ENCODE measurements at places on chromosomes 13 and 19.

- DNase-seq, result no peak
These were observed 22.1 kb downstream of the ADGRL1 start for GRCh38 chr19:14183741-14184350.

GRCh38 chr19:19145684-19146608 lies 7.7 kb upstream of the TMEM161A start:
- DNase-seq, result peak; percentile 41

DNA sequence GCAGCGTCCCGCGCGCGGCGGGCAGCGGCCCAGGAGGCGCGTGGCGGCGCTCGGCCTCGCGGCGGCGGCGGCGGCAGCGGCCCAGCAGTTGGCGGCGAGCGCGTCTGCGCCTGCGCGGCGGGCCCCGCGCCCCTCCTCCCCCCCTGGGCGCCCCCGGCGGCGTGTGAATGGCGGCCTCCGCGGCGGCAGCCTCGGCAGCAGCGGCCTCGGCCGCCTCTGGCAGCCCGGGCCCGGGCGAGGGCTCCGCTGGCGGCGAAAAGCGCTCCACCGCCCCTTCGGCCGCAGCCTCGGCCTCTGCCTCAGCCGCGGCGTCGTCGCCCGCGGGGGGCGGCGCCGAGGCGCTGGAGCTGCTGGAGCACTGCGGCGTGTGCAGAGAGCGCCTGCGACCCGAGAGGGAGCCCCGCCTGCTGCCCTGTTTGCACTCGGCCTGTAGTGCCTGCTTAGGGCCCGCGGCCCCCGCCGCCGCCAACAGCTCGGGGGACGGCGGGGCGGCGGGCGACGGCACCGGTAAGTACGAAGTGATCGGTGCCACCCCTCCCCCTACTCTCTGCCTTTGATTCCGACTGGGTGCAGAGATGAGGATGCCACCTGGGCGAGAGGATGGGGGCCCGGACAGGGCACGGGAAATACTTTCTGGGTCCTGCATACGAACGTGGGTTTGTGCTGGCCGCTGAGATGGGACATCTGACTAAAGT lies 874 bp downstream of the TRIM28 start:
- peak; percentile 35 for DNase-seq

- DNase-seq, result no peak
These were observed 9.6 kb upstream of the BBC3 start for GRCh38 chr19:47240556-47240955.

DNA sequence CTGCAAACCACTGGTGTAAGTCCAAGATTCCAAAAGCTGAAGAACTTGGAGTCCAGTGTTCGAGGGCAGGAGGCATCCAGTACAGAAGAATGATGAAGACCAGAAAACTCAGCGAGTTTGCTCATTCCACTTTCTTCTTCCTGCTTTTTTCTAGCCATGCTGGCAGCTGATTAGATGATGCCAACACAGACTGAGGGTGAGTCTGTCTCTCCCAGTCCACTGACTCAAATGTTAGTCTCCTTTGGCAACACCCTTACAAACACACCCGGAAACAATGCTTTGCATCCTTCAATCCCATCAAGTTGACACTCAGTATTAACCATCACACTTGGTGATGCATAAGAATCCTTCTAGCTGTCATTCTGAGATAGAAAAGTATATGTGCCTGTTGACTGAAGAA lies 1504.6 kb downstream of the EFNB2 start:
- no peak for DNase-seq

DNA sequence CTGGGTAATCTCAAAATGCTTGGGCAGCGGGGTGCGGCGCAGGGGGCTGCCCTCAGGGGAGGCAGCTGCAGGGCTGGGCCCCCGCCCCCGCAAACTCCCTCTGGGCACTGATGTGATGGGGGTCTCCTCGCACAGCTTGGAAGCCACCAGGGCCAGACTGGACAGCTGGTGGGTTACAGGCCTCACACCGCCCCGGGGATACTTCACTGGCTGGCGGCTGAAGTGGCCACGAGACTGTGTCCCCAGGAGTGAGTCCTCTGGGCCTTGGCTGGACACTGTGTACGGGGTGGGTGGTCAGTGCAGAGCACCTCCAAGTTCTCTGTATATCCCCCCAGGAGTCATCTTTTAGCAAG lies 2.0 kb upstream of the LPAR2 start:
- no peak for DNase-seq

GRCh38 chr13:69857183-69857821 lies 250.3 kb upstream of the ATXN8OS start:
- no peak for DNase-seq

DNA sequence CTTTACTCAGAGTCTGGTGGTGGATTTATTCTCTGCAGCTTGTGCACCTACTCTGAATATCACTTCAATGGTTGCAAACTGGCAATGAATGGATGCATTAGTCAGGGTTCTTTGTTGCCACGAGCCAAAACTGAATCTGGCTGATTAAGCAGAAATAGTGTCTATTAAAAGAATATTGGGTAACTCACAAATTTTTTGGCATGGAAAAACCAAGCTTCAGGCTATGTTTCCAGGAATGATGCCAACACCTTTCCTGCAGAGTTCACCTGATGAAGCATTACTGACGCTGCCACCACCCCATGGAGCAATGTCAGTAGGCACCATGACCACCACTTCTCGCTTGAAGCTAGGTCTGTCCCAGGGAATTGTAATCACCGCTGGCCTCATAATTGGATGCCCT lies 597.8 kb upstream of the SLC10A2 start:
- no peak for DNase-seq

- DNase-seq, result no peak
These were observed 96.1 kb upstream of the UQCRFS1 start for GRCh38 chr19:29308977-29309590.

DNA sequence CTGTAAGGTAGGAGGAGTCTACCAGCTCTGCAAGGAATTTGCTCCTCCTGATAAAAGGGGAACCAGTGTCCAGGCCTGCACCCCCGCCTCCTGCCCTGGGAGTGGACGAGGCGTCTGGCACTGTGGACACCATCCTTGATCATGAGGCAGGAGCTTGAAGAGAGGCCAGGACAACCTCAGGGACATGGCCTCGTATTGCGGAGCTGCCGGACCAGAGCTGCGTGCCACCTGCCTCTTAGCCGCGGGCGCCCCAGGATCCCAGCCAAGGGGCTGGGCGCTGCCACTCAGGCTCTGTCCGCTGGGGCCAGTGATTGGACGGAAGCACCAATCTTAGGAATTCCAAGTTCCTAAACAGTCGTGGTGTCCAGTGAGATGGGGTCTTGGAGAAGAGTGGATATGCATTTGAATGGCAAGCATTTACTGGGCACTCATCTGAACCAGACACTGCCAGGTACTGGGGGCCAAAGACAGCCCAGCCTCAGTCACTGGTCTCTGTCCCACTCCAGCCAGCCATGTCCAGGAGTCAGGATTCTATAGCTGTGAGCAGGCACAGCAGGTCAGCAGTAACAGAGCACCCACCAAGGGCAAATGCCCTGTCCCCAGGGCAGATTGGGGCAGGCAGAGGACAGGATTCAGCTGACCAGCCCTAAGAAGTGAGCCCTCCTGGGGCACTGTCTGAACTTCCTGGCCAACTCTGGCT lies 39.1 kb upstream of the ANKRD10 start:
- no peak for DNase-seq

GRCh38 chr13:67062160-67062559 lies 168.0 kb downstream of the PCDH9 start:
- DNase-seq, result no peak

- no peak for DNase-seq
These were observed 203.1 kb downstream of the TM9SF2 start for GRCh38 chr13:99704390-99704789.

DNA sequence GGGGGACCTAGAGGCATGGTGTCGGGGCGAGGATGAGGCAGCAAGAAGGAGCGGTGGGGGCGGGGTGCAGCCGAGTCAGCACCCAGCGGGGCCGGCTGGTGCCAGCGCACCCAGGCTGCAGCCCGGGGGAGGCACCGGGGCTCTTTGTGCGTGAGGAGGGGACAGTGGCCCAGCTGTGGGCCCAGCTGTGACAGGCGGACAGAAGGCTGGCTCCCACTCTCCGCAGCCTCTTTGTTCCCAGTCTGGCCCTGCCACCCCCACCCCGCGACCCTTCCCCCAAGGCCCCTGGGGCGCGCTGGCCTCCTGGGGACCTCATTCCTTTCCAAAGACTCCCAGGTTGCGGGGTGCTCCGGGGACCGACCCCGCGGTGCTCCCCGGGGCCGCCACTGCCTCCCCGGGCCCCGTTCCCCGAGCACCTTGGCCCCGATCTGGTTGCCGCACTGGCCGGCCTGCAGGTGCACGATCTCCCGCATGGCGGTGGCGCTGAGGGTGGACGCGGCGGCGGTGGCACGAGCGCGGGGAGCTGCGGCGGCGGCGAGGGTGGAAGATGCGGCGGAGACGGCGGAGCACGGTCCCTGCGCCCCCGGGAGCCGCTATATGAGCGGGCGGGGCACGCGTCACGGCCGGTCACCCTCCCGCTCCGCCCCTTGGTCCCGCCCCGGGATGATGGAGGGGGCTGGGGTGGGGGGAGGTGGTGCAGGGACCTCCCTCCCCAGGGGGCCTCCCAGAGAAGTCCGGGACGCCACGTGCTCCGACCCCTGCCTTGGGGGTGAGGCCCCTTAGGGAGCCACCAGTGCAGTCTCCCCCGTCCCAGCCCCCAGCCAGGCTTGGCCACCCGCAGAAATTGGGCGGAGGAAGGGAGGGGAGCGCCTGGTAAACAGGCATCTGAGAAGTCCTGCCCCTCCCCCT lies at the start of gene TUBB4A:
TSS of gene TUBB4A (minus strand) at position 570 of the 909 bp plus-strand sequence. CDS start at position 473, 97 bp downstream.
- no peak for DNase-seq

DNA sequence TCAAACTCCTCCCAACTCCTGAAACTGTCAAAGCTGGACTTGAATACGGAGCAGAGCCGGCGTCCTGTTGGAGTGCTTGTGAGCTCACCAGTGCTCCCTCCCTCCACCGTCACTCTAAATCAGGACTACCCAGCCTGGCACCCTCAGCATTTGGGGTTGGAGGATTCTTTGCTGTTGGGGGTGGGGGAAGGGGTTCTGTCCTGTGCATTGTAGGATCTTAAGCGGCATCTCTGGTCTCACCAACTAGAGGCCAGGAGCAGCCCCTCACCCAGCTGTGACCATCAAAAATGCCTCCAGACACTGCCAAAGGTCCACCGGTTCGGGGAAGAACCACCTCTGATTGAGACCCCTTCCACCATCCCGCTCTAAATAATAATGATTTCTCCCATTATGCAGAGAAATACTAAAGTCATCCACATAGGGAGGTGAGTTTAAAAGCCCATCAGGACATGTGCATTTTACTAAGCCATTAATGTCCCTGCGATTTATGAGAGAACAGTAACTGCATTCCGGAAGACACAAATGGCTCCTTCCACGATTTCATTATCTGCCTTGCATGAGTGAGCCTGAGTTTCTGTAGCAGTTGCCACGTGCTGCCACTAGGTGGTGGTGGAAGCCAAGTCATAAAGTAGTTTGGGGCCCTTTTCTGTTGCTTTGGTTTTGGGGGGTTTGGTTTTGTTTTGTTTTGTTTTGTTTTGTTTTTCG lies 16.1 kb upstream of the USP29 start:
- peak; percentile 45 for DNase-seq

GRCh38 chr19:29062475-29063435 lies 150.2 kb downstream of the UQCRFS1 start:
- DNase-seq, result no peak

Data from fibroblast of gingiva (primary cell).